ENCODE measurements at places on chromosomes 7 and 10.

DNA sequence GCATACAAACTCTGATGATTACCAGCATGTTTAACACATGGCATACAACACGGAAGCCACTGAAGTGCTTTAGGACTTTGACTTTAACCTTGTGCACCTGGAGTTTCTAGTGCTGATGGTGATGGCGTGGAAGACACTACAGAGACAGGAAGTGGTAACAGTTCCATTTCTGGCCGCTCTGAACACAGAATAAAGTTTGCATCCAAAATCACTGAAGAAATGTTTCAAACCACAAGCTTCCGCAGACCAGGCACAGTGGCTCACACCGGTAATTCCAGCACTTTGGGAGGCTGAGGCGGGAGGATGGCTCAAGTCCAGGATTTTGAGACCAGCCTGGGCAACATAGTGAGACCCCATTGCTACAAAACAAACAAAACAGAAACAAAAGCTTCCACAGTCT lies 40.3 kb upstream of the TNPO3 start:
- DNase-seq, result no peak

DNA sequence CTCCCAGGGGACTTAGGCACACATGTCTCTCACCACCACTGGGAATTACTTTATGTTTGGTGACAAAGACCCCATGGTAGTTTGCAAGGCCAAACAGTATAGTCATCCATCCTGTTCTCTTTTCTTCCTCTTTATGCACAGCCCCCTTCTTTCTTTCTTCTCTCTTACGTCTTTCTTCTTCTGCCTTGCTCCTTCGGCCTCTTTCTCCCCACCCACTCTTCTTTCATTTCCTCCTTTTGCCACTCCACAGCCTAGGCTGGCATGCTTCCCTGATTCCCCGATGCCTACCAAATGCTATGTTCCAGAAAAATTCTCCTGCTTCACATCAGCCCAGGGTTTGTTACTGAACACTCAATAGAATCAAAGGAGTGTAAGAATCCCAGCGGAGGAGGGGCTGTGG lies 62.4 kb upstream of the MKLN1 start:
- DNase-seq, result no peak

- no peak for DNase-seq
Observed at GRCh38 chr7:137485818-137486217, 142.3 kb upstream of the PTN start.

GRCh38 chr10:12332572-12333379 lies 16.6 kb upstream of the CAMK1D start:
- DNase-seq, result no peak

GRCh38 chr7:17719998-17720397 lies 220.3 kb downstream of the SNX13 start:
- DNase-seq, result no peak

DNA sequence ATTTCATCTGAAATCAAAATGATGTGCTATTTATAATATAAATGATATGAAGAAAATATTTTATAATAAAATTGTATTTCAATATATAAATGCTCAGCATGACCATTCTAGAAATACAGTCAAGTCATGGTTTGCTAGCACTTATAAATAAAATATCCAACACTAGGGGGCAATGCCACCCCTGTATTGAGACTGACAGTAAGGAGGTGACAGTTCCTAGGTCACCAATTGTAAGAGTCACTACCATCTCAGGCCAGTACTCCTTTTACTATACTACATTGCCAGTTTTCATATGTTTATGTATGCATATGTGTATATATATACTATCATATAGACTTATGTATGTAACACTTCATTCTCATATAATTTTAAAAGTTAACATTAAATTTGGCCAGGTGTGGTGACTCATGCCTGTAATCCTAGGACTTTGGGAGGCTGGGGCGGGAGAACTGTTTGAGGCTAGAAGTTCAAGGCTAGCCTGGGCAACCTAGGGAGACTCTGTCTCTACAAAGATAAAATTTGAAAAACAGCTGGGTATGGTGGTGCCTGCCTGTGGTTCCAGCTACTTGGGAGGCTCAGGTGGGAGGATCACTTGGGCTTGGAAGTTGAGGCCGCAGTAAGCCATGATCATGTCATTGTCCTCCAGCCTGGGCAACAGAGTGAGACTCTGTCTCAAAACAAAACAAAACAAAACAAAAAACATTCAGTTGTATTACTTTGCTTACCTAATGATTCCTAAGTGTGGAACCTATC lies 2.4 kb upstream of the CNOT4 start:
- no peak for DNase-seq

- DNase-seq, result no peak
Observed at GRCh38 chr7:117225536-117225935, 97.3 kb downstream of the WNT2 start.

DNA sequence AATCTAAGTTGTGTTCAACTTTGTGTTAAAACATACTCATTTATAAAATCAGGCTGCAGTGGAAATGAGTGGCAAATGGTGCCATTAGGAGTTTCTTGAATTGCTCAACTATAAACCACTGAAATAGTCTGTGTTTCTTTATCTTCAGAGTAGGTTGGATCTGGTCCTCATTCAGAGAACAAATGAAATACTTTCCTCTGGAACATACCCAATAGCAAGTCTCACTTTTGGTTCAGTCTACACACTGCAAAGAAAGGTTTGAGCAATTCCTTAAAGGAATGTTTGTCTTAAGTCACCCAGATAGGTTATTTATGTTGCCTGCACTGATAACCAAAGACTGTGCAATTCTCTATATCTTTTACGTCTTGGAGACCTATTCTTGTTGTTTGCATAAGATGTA lies 62.5 kb downstream of the ABCB4 start:
- DNase-seq, result no peak

DNA sequence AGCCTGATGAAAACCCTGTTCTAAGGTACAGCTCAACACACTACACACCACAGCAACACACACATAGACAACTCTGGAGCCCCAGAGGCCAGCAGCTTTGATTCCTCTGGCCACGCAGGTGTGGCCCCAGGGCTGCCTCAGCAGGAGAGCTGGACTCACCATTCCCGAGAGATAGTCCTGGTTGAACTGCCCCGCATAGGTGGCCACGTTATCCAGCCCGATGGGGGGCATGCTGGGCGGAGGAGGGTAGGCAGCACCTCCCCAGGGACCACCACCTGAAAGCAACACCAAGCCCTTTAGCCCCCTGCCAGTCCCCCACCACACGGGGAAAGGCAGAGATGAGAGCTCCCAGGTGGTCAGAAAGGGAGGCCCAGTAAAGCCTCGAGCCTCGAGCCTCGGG lies 34.7 kb downstream of the ANXA11 start:
- no peak for DNase-seq

- DNase-seq, result no peak
Observed at GRCh38 chr10:123929791-123930190, 38.2 kb upstream of the CPXM2 start.

DNA sequence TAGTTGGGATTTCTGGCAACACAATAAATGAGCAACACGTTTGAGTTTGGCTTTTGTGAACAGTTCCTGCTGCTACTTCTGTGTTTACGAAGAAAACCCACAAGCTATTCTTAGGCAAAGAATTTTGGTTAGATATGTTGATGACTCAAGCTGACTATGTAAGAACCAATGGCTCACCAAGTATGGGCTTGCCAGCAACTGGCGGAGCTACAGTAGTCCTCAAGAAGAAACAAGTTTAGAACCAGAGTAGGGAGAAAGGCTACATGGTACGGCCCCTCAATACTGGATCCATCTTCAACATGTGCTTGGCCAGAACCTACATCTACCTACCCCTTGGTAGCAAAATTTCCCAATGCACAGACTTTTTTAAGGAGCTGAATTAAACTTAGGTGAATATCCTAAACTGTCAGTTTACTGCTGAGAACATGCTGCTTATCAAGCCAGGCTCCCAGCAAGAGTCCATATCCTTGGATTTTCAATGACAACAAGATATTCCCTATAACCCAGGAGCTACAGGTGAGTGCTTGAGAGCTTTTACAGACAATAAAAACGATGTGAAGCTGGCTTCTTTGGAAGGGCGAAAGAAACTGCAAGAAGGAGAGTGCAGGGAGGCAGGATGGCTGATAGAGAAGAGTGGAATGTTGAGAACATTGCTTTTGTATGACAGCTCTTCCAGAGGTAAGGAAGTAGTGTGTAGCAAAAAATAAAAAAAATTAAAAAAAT lies 74.3 kb upstream of the ASAH2 start:
- DNase-seq, result no peak

- DNase-seq, result no peak
Observed at GRCh38 chr7:101563943-101564777, 64.9 kb downstream of the MYL10 start.

DNA sequence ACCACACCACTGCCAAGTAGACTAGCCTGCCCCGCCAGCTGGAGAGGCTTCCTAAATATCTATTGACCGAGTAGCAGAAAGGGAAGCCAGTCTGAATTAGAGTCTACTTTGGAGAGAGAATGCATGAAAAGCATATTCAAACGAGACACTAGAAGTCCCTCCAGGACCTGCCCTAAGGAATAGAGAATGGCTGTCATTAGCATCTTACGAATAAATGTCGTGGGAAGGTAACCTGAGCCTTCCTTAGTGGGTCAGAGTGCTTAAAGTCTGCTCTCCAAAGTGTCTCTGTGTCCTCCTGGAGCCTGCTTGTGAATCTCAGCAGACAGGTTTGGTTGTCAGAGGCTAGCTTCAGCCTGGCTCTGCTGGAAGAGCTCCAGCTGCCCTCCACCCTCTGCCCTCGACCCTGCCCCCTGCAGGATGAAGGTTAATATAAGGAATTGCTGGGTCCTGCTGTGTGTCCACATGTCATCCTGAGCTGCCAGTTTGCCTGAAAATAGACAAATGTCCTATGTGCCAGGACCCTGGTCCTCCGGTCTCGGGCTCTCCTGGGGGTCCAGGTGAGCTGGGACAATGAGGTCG lies 33.4 kb downstream of the FAM241B start:
- no peak for DNase-seq

DNA sequence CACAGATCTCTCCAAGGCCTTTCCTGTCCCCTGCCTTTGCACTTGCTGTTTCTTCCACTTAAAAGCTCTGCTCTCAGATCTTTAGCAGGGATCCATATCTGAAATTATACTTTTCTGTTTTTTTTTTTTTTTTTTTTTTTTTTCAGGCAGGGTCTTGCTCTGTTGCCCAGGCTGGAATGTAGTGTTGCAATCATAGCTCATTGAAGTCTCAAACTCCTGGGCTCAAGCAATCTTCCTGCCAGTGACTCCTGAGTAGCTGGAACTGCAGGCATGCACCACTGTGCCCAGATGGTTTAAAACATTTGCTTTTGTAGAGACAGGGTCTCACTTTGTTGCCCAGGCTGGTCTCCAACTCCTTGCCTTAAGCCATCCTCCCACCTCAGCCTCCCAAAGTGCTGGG lies 5.0 kb upstream of the TSPAN15 start:
- no peak for DNase-seq

GRCh38 chr10:120961795-120962755 lies 110.9 kb downstream of the WDR11 start:
- DNase-seq, result no peak

DNA sequence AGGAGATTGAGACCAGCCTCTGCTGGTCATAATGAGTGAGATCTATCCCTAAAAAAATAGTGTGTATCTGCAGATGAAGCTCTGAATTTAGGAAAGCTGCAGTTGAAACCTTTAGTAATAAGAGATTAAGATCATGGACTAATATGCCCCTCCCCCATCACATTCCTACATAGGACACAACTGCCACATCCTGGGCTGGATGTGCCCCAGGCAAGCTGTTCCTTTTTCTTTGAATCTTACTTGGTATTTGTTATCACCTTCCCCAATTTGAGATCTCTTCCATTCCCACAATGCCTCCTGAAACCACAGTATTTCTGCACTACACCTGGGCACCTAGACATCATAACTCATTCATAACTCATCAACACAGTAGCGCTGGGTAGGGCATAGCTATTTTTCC lies 74.1 kb downstream of the DOCK1 start:
- no peak for DNase-seq

DNA sequence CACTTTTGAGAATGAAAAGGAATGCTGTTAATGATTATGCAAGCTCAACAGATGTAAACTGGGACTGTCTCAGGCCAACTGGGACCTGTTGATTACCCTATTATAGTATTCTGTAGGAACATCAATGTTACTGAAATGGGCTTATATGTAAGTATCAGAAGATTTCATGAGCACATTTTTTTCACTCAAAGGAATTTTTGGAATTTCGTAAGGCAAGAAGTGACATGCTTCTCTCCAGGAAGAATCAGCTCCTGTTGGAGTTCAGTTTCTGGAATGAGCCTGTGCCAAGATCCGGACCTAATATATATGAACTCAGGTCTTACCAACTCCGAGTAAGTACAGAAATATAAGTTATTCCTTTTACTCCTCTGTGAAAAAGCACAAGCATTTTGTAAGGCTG lies 19.2 kb downstream of the NIPSNAP2 start:
- no peak for DNase-seq

- no peak for DNase-seq
Observed at GRCh38 chr7:74119831-74120230, 36.2 kb downstream of the LIMK1 start.
